ENCODE measurements at places on chromosomes 16 and 17.

- no peak for DNase-seq
Observed at GRCh38 chr17:43427362-43428043, 28.7 kb downstream of the ARL4D start.

- no peak for DNase-seq
Observed at GRCh38 chr16:50478773-50479149, 69.4 kb upstream of the NKD1 start.

GRCh38 chr17:7213895-7214299, 5.7 kb downstream of the DLG4 start:
- peak; percentile 96 for DNase-seq

GRCh38 chr17:27879987-27880608, 13.1 kb downstream of the LYRM9 start:
- peak; percentile 88 for DNase-seq

DNA sequence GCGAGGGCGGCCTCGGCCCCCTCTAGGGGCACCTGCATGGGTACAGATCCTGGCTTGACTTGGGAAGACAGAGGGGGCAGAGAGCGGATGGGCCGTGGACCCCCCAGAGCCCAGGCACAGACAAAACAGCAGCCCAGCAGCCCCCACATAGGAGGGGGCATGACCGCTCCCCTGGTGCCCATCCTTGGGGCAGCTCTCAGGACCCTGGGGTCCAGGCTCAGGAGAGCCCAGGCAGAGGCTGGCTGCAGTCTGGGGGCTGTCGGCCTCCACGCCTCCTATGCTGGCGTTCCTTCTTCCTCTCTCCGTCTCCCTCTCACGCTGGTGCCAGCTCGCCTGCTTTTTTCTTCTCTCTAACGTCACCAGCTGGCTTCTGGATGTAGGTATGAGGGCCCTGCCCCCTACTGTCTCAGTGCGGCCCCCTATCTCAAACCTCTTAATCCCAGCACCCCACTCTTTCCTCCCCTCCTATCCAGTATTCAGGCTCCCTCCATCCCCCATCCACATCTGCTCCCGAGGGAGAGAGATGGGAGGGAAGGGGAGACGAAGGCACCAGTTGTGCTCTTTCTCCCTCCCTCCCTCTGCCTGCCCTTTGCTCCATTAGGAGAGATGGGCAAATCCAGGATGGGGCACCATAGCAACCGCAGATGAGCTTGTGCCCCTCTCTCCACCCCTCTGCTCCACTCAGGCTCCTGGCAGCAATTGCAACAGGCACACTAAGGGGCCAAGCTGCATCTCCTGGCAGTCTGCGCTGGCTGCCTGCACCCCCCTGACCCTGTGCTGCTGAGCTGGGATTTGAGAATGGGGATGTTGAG, at the start of gene GPR179:
GPR179 (minus strand) TSS at position 349 of the 812 bp plus-strand sequence; CDS start at position 182, 167 bp downstream.
- no peak for DNase-seq

- DNase-seq = no peak
Observed at GRCh38 chr17:30220414-30220813, 15.1 kb downstream of the SLC6A4 start.

GRCh38 chr16:29972992-29973383, 680 bp upstream of the TAOK2 start:
- no peak for DNase-seq

GRCh38 chr17:55216888-55217287, 47.9 kb upstream of the HLF start:
- DNase-seq = no peak

DNA sequence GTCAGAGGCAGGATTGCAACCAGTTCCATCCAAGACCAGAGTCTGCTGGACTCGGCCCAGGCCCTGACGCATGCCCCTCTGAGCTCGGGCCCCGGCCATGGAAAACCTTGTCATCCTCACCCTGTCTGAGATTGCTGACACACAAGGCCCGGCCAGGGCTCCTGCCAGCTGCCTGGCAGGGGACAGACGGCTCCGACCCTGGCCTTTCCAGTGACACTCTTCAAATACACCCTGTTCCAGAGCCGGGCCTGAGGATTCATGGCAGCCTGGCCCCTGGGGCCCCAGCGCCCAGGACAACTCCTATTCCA, 3.2 kb upstream of the PABPN1L start:
- no peak for DNase-seq

DNA sequence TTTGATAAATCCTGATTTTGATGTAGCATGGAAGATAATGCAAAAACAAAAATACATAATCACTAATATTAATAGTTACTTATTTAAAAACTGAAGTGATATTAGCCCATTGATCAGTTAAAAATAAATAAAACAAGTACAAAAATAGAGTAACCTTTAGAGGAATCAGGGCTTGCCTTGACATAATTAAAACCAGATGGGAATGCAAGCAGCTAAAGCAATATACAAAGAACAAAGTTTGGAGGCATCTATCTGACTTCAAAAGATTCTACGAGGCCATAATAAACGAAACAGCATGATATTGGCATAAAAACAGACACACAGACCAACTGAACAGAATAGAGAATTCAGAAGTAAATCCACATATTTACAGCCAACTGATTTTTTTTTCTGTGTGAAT, 15.0 kb upstream of the HEATR3 start:
- DNase-seq = no peak

- no peak for DNase-seq
Observed at GRCh38 chr16:79188115-79188738, 412.3 kb downstream of the MAF start.

- no peak for DNase-seq
Observed at GRCh38 chr16:51710186-51710585, 559.1 kb upstream of the SALL1 start.

DNA sequence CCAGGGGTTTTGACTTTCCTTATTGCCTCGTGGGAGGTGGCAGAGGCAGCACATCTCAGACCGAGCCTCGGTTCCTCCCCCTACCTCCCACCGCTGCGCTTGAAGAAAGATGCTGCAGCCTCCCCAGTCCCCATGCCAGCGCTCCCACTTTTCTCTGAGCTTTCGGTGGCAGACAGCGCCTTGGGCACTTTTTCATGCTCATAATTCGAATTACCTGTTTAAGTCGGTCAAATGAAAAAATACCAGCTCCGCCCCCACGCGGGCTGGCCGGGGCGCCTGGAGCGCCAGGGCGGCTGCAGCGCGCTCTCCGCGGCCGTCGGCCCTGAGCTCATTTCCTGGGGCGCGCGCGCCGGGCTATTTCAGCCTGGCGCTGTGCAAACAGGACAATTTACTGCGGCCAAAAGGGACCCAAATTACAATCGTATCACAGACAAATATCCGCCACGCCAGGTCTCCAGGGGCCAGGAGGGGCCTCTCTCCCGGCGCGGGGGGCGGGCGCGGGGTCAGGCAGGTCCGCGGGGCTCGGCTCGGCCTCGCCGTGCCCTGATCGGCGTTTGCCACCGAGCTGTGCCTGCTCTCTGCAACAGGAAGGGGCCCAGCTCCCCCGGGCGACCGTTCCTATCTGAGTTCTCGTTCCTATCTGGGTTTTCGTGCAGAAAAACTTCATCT, 45.0 kb downstream of the SOST start:
- peak; percentile 42 for DNase-seq

DNA sequence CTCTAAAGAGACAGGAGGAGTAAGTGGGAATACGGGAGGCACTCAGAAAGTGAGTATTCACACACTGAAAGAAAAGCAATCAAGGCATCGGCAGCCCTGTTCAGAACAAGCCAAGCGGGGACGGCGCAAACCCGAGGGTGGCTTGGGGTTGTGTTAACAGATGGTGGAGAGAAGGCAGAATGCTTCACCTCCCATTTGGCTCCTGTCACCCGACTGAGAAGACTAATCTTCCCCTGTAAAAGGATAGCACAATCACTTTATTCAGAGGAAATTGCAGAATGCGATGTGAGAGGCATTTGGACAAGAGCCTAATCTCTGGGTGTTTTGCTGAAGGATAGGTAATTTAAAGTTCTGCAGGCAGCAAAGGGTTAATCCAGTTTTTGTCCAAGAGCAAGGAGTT, 119.3 kb upstream of the WSCD1 start:
- DNase-seq = peak; percentile 12

- DNase-seq = no peak
Observed at GRCh38 chr17:27551701-27552248, 79.2 kb upstream of the LGALS9 start.

All from muscle of leg (tissue), 16 donors.